Activated CD8-positive, alpha-beta memory T cell treated with anti-CD3 and anti-CD28 coated beads for 1 hour (primary cell): ENCODE measurements at places on chromosomes 6 and 20.

DNA sequence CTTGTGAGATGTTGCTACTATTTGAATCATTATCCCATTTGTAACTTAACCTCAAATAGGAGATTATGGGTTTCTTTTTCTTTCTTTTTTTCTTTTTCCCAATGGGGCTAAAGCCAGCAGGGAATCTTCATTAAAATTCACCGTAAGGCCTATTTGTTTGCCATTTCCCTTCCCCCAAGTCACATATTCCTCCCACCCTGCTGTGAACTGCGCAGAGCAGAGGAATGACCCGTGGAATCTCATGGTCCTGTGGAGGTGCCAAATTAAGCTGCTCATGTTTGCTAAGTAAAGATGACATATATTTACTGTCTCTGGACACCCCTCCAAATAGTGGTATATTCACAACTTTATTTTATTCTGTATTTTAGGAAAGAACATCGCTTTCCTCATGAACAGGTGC, 699.3 kb downstream of the RNF144B start:
- DNase-seq = no peak

- no peak for DNase-seq
These were observed 461.9 kb downstream of the QKI start for GRCh38 chr6:163876391-163876790.

DNA sequence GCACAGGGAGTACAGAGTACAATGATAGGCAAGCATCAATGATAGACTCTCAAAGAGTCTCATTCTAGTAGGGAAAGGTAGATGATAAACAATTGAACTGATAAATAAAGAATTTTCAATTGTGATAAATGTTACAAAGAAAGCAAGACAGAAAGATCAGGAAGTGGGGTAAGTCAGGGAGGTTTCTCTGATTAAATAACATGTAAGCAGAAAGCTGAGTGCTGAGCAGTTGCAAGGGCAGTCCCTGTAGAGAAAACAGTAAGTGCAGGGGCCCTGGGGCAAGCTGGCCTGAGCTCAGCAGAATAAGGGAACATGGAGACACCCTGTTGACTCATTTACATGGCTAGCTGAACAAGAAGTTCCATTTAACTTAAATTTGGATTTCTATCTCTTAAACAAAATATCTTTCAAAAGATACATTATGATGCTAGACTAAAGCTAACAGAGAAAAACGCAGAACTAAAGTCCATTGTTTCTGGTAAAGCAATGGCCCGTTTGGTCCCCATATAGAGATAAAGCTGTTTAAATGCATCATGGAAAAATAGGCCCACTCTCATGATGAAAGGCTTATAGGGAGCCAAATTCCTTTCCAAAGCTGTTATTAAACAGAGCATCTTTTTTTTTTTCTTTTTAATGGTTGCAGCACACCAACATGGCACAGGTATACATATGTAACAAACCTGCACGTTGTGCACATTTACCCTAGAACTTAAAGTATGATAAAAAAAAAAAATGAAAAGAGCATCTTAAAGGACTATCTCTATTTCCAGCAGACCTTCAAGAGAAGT, 5.3 kb upstream of the TNFAIP3 start:
- DNase-seq = no peak

- DNase-seq = no peak
These were observed 353.2 kb upstream of the BTBD3 start for GRCh38 chr20:11564491-11564890.

DNA sequence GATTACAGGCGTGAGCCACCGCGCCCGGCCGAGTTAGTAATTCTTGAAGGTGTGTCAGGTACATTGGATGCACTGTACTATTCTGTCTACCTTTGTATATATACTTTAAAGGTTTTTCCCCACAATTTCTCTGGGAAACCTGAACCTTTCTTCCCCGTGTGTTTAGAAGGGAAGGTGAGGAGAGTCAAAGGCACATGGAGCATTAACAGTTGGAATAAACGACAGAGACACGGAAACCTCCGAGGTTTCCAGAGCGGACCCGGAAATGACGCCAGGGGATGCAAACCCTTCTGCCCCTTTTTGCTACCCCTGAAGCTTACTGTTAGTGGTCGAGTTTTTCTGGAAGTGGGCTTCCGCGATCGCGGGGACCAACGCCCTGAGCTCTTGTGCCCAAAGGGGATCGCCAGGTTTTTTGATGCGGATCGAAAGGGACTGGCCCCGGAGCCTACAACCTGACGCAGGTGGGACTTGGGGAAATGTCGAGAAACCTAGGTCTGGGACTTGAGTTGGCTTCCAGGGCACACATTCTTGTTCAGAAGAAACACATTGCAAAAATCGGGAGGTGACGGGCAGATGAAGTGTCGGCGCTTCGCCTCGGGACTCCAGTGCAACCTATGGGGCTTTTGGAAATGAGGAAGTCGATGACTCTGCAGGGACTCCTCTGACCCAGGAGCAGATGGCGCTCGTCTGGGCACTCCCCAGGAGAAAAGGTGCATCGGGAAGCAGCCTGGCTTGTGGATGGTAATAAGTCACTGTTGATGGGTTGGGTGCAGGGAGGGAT, 218.2 kb downstream of the OR2B2 start:
- no peak for DNase-seq

GRCh38 chr20:49858076-49858585, 45.5 kb downstream of the SLC9A8 start:
- DNase-seq = no peak

GRCh38 chr20:22402550-22402949, 181.8 kb downstream of the FOXA2 start:
- no peak for DNase-seq

- DNase-seq = no peak
These were observed 11.1 kb downstream of the YWHAB start for GRCh38 chr20:44896583-44896982.

GRCh38 chr6:115630424-115631024, 430.2 kb downstream of the FRK start:
- DNase-seq = no peak

GRCh38 chr6:7418238-7418905, 28.8 kb downstream of the RIOK1 start:
- no peak for DNase-seq

GRCh38 chr6:96505363-96505762, 16.2 kb upstream of the UFL1 start:
- DNase-seq = no peak

DNA sequence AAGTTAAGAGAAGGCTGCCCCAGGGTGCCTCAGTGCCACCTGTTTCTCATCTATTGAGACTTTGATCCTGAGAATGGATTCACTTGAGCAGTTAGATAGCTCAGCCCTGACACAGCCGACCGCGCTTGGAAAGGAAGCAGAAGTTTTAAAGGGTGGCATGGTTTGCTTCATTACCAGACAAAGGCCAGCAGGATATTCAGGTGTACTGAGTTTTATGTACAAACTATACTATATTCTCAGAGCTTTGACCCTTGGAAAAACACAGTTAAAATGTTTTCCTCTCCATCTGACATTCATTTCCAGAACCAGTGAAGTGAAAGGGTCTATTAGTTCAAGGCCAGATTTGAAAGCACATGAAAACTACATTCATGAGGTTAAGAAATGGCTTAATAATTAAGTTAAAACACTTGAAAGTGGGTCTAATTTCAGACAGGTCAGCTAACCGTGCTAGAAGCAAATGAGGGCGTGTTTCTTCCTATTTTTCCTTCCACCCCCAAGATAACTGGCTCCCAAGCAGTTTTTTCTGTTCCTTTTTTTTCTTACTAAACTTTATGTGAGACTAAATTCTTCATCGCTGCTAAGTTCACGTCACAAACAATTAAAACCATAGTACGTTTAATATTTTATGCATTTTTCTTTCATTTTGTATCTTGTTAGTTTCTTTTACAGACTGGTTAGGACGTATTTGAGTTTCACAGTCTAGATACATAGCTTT, 385.3 kb upstream of the SOX4 start:
- DNase-seq = no peak

GRCh38 chr20:58475466-58475865, 39.7 kb downstream of the APCDD1L start:
- no peak for DNase-seq

DNA sequence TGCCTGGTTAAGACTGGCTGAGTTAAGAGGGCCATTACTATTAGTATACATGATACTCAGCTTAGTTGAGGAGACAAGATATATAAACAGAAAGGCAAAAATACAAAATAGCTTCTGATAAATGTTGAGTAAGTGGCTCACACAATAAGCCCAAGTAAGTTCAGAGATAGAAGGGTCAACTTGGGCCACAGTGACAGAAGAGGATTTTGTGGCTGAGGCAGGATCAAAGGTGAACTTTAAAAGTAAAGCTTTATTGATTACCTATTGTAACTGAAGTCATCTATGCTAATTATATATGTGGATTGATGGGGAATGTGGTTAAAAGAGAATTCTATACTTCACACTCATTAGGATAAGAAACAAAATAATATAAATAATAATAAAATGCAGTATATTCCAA, 80.8 kb downstream of the PHACTR2 start:
- no peak for DNase-seq

DNA sequence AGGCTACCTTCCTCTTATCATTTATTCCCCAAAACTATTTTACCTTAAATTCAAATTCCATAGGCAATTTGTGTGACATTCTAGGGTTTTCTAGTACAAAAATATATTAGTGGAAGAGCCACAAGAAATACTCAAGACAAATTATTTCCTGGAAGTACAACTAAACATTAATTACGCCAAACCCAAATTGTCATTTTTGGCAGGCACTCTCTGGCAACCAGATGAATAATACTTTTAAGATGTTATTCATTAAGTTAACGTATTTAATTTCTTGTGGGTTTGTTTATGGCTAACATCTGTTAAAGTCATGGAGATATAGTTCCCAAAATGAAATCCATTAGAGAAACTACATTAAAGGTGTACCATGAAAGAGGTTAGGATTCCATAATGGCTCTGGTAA, 40.5 kb downstream of the HMGN3 start:
- DNase-seq = no peak

DNA sequence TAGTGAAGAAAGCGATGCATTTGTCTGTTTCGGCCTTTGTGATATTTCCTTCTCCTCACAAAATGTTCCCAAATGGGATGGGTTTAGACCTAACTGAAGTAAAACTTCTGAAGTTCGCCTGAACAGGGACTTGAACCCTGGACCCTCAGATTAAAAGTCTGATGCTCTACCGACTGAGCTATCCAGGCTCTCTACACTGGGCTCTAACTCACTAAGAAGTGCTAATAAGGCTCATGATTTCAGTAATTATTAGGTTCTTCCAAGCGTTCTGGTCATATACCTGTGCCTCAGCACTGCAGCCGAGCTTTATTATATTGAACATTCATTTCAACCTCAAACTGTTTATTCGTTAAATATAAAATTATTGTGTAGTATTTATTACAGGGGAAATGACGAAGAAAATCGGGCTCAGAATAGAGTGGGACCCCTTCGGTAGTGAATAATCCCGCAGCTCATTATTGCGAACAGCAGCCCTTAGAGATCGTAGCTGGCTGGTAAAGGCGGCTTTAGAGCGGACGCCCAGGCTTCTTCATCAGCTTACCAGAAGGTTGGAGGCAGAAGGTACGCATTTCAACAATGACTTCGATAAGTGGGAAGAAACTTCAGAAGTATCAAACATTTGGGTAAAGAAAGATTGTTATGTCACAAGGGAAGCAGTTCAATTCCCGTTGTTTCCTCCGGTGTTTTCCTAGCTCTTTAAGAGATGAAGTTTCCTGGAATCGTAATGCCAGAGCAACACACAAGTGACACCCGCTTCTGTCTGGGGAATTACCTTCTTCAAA, 119.0 kb upstream of the ZNF184 start:
- DNase-seq = no peak

DNA sequence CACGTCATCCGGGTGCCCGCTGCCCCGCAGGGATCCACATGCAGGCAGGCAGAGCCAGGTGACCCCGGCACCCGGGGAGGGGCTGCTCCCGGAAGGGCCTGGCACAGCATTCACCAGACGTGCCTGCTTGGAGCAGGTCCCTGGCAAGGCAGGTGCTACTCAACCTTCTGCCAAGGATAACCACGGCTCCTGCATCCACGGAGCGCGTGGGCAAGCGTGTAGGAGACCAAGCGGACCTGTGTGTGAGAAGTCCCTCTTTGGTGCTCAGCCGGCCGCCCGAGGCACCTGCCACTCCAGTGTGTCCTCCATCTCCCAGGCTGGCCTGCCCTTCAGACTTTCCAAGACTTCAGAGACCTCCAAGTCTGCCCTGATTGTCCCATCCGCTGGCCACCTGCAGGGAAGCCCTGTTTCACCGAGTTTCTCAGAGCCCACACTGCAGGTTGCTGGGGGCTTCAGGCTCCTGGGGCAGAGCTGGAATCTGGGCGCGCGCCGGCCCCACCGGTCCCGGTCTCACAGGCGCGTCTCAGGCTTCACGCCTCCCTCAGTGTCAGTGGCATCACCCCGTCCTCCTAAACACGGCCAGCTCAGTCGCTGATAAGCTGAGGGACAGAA, 124.3 kb downstream of the DLL1 start:
- DNase-seq = no peak

DNA sequence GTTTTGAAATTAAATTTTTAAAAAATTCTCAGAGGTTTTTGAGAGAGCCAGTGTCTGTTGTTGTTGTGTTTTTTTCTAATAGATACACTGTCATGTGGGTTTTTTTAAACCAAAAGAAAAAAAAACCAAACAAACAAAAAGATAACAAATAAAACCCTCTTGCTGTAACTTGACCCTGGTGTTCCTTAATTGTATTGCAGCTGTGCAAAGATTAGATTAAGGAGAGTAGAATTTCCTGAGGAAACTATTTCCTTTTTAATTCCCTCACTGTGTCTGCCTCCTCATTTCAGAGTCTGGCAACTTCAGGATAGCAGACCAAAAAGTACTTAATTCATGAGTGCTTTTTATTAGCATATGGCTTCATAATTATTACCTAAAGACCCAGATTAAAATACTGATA, 281.9 kb downstream of the EPM2A start:
- DNase-seq = no peak

DNA sequence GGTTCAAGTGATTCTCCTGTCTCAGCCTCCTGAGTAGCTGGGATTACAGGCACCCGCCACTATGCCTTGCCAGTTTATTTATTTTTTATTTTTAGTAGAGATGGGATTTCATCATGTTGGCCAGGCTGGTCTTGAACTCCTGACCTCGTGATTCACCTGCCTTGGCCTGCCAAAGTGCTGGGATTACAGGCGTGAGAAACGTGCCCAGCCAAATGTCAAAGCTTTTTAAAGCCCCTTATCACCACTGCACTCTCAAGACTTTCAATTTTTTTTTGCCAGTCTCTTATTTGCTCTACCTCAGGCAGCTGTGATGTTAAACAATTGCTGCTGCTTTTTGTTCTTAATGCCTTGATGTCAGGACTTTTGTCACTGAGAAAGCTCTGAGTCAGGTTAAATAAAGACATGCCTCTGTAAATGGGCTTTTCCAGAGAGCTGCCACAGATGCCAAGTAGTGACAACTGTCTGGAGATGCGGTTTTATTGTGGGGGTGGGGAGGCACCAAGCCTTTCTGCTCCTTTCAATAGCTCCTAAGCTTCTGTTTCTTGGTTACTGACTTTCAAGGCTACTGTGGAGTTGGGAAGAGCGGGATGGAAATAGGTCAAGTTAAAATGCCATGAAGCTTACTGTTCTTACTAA, 29.2 kb downstream of the RSPH3 start:
- no peak for DNase-seq

GRCh38 chr6:12679341-12679740, 37.2 kb upstream of the PHACTR1 start:
- no peak for DNase-seq

GRCh38 chr6:111993342-111993741, 60.6 kb upstream of the CCN6 start:
- no peak for DNase-seq

GRCh38 chr6:14384175-14384949, 266.8 kb downstream of the CD83 start:
- DNase-seq = no peak
